ENCODE measurements at places on chromosomes 3 and 15.

GRCh38 chr3:13107661-13108060 is 34.4 kb upstream of the IQSEC1 start:
- DNase-seq = no peak

DNA sequence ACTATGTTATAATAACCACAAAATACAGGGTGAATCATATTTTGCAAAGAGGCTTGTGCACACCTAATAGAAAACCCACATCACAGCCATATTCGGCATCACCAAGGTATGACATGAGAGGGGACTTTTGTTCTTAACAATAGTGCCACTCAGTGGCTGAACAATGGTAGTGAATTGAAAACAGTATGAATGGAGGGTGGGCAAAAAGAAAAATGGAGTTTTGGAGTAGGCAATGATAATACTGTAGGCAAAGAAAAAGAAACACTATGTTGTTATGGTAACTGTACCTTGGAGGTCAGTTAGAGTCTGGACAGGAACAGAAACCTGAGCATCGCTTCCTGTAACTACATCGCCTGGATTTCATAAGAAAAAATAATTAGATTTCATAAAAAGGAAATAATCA is 348.6 kb downstream of the PLCL2 start:
- DNase-seq = no peak

DNA sequence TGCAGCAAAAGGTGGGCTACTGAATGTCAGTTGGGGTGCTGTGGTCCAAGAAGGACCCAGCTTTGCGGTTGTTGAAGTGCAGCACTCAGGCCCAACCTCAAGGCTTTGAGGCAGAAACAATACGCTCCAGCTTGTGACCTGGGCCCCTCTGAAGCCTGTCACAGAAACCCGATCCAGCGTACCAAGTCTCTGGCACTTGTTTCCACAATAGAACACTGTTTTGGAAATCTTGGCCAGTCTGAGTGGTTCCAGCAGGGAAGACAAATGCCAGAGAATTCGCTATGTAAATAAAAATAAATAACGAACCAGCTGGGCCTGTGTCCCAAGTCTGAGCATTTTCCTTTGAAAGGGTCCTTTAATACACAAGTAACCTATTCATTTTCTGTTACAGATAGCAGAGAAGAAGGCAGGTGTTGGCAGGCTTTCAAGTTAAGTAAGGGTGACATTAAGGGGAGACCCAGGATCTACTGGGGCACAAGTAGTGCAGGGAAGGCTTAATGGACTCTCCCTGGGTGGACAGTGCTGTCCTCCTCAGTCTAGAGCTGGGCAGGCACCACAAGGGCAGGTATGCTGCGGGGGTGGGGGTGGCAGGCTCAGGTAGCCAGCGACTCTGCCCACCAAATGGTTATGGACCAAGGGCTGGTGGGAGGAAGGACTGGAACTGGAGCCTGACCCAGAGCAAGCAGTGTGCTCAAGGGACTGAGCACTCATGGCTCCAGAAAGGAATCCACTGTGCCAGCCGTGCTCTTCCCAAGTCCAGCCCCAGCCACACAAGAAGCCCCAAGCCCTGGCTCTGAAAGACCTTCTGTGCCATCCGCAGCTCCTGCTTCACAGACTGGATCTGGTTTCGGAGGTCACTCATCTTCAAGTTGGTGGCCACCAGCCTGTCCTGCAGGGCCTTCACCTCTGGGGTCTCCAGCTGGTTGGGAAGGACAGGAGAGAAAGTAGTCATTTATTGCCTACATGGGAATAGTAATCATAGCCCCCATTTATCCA is 26.3 kb downstream of the CCDC13 start:
- DNase-seq = no peak

DNA sequence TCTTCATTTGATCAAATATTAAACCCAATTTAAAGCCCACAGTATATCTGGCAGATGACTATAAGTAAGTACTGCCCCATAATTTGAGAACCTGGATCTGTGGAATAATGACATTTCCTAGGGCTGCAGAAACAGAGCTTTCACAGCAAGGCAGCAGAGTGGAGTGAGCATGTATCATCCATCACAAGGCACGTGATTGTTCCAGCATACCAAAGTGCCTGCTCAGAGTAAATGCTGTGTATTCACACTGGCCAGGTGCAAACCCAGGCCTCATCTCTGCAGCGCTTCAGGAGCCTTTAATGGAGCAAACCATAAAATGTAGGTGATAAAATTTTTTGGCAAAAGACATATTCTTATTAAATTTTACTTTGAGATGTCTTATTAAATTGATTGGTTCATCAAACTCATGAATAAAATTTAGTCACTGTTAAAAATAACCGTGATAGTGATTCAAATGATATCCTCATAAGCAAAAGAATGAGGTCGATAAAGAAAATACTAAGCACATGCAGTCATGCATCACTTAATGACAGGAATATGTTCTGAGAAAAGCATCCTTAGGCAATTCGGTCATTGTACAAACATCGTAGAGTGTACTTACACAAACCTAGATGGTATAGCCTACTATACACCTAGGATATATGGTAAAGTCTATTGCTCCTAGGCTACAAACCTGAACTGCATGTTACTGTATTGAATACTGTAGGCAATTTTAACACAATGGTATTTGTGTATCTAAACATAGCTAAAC is 99.3 kb upstream of the SLC24A5 start:
- DNase-seq = no peak

- no peak for DNase-seq
Measured at GRCh38 chr15:57427367-57427821, 51.1 kb downstream of the CGNL1 start.

GRCh38 chr3:13479332-13479581 is 849 bp upstream of the HDAC11 start:
- peak; percentile 7 for DNase-seq

GRCh38 chr3:38824349-38824748 is 8.3 kb upstream of the SCN10A start:
- DNase-seq = no peak

DNA sequence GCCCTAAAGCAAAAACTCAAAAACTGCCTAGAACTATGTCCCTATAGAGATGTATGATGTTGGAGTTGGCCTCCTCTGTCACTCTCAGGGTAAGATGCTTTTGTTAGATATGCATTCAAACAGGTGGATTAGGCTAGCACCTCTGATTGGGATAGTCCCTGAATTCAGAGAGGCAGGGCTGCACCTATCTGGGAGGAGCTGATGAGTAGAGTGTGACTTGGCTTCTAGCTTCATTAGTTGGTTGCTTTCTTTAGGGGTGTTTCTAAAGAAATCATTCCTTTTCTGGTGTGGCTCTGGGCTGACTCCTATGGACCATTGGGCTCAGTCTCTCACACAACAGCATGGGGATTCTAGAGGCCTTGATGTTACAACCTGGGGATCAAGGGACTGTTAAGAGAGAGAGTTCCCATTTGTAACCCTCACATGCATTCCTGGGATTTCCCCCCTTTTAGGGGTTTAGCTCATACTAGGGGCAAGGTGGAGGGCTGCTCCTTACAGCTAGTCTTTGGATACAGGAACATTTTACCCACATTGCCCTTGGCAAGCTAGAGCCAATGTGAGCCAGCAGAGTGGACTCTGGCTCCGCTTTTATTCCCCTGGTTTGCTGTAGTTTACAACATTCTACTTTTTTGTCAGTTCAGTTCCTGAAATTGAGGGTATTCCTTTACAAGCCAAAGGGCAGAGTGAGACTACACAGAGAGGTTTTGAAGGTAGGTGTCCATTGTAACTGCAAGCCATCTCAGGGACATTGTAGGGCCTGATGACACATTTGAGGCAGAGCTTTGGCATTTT is 7.5 kb downstream of the ZNF592 start:
- no peak for DNase-seq

DNA sequence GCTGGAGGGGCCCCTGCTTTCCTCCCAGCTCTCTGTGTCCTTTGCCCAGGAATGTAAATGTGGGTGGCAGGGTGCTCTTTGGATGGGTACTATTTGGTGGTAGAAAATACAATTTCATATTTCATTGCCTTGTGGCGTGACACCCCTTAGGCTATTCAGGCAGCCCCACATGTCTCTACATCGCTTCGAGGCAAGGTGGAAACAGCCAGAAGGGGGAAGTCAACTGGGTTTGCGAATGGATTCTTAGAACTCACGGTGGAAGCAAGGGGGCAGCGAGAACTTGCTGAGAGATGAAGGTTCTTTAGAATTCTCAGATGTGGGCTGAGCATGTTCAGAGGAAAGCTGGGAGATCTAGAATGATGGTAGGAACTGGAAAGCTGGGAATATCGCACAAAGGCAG is 25.3 kb downstream of the PLA2G4D start:
- DNase-seq = no peak

DNA sequence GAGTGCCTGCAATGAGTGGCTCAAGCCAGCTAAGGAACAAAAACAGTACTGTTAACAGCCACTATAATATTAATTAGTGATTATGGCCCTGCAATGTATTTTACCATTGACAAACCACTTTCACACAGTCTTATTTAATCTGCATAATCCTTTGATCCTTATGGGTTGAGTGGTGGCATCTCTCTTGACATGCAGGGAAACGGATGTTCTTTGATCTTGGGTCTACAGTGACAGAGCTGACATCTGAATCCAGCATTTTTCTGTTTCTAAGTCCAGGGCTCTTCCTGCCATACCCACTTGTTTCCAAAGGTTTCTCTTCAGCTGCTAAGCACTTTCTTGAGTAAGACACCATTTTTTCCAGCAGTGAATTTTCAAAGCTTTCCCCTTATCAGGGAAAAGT is 277.7 kb upstream of the ROPN1 start:
- no peak for DNase-seq

DNA sequence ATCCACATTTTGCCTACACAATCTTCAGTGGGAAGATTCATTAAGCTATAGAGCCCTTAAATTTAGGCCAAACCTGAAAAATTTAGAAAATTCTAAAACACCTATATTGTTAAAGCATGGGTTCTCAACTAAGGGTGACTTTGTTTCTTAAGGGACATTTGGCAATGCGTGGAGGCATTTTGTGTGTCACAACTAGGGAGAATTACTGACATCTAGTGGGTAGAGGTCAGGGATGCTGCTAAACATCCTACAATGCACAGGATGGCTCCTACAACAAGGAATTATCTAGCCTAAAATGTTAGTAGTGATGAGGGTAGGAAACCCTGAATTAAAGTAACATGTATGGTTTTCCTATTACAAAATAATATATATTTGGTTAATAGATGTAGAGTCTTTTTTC is 55.8 kb downstream of the TBC1D5 start:
- no peak for DNase-seq

- DNase-seq = no peak
Measured at GRCh38 chr3:115772951-115773350, 149.6 kb downstream of the GAP43 start.

DNA sequence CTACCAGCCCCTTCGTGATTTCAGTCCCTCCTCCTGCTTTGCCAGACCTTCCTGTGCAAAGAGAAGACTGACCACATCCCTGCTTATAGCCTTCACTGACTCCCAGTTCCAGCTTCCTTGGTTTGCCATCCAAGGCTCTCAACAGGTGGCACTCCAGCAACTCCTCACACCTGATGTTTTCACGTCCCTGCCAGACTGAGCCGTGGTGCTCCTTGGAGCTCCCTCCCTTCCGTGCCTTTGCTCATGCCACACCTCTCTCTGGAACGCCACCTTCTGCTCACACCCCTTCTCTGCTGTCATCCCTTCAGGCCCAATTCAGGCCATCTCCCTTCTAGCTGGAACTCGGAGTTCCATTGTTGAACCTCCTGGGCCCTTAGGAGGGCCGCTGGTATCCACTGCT is 12.0 kb downstream of the CHCHD6 start:
- no peak for DNase-seq
